Activated T-cell treated with anti-CD3 and anti-CD28 coated beads, Interleukin-2, amount 50 U/mL, for 48 hours (primary cell): ENCODE measurements at places on chromosomes 7 and 10.

DNA sequence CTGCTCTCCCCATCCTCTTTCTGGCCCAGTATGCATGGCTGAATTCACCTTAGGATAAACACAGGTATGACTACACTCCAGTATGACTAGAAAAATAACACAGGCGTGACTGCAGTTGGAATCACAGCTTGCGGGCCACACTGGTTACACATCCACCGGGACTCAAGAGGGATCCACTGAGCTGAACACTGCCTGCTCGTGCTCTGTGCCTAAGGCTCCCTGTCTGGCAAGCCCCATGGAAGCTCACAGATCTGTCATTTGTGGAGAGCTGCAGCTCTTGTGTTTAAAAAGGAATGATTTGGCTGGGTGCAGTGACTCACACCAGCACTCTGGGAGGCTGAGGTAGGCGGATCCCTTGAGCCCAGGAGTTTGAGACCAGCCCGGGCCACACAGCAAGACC, 26.8 kb downstream of the VOPP1 start:
- DNase-seq = no peak

DNA sequence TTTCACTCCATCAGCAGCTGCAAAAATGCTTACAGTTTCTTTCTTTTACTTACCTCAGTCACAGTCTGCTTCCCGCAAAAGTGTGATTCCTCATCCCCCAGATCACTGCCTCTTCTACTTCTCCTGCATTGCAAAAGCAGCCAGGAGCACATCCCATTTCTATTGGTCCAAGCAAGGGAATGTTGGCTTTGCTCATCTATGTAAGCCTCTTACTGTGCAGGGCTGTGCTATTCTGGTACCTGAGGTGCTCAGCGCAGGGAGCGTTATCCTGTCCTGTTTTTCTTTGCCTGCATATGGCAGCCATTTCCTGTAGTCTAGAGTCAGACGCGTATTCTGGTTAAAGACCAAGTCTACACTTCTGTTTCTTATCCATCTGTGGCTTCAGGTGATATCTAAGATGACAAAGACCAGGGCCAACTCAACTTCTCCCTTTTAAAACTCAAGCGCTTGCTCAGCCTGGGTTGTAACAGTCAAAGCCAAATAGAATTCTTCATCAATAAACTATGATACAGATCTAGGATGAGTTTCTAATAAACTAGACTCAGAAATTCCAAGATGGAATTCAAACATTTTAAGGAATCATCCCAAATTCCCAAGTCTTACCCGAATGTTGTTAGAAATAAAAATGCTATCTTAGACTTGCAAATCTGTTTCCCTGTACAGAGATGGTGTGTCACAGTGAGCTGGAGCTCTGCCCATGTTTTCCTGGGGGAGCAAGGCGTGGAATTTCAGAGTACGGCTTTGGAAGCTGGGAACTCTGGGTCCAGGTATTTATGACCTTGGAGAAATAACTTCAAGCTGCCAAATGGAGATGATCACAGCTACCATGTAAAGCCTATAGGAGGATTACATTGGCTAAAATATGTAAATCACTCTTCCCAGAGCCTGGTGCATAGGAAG, 6.1 kb upstream of the RBM17 start:
- DNase-seq = peak; percentile 49

GRCh38 chr7:1313613-1314012, 80.9 kb downstream of the UNCX start:
- no peak for DNase-seq

GRCh38 chr10:86648704-86649427, 5.5 kb upstream of the OPN4 start:
- DNase-seq = peak; percentile 6

GRCh38 chr7:73539709-73540108, 17.6 kb upstream of the BAZ1B start:
- DNase-seq = no peak

DNA sequence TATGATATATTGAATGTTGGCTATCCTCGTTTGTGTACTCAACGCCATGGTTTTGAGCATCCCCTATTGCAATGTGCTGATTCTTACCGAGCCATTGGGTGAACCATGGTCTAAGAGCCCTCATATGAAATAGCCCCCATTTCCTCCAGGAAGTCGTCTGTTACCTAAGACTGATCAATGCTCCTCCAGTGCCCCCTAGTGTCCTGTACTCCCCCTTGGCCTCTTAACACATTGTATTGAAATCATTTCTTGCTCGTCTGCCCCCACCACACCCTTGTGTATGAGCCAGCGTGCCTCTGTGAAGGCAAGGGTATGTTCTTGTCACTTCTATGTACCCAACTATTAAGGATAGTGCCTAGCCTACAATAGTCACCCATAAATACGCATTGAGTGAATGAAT, 11.2 kb upstream of the SLC35B4 start:
- DNase-seq = peak; percentile 64

DNA sequence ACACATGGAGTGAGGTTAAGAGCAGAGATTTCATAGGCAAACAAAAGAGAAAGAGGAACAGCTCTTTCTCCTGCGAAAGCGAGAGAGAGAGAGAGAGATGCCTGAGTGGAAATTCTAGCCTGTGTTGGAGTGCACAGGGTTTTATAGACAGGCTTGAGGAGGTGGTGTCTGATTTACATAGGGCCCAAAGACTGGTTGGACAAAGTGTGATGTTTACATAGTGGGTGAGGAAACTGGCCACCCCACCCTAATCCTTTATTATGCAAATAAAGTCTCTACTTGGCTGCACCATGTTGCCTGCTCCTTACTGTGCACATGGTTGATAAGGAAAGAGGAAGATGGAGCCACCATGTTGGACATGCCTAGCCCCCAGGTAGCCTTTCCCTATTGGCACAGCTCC, 967.8 kb upstream of the SORCS1 start:
- no peak for DNase-seq

GRCh38 chr7:13540429-13540828, 449.0 kb downstream of the ETV1 start:
- DNase-seq = no peak

DNA sequence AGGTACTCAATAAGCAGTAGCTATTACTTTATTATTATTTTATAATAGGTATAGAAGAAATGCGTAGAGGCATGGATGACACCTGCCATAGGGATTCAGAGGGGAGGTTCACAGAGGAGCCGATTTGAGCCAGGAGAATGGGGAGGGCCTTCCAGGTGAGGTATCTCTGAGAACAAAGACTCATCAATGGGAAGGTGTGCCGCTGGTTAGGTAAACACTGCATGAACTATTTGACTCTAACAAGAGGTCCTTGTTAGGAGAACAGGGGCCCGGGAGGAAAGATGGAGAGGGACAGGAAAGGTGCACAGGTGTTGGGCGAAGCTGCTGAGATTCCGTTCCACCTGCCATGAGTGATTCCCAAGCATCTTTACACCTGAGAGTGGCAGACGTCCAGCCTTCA, 41.8 kb upstream of the TMEM273 start:
- DNase-seq = no peak

DNA sequence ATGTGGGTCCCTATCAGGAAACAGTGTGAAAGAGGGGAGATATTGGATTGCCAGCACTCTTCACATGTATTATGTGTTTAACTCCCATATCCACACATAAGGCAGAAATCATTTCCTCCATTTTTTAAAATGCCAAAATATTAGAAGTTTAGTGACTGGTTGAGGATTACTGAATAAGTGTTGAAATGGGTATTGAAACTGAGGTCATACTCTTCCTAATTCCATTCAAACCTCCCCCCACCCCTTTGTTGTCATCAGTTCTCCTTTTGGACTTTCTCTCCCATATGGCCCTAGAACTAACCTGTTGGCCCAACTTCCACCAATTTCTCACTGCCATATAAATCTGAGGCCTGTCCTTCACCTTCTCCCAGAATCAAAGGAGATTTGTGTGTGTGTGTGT, 81.6 kb downstream of the EVX1 start:
- no peak for DNase-seq

- DNase-seq = no peak
Observed at GRCh38 chr7:69245646-69246045, 352.6 kb upstream of the AUTS2 start.

DNA sequence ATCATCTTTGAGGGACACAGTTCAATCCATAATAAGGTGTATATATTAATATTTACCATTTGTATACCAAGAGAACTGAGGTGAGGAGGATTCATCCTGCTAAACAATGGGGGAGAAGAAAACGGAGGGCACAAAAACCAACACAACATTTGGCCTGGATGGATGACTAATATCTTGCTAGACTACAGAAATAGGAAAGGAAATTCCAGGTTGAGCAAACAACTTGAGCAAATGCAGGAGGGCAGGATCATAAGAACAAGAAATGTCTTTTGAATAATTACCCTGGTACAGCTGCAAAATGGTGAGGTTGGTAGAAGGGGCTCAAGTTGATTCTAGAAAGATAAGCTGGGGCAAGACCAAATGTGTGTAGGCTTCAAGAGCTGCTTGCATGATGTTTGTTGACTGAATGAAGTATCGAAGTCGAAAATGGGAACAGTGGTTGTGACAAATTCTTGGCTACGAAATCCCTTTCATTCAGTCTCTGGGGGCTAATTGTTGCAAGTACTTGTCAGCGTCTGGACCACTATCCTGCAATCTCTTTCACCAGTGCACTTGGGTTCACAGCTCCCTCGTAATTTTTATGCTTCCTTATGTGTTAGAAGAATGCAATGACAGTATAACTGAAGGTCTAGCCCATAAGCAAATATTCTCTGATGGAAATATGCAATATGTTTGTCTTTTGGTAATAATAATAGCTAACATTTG, 176.2 kb downstream of the PTEN start:
- DNase-seq = no peak

DNA sequence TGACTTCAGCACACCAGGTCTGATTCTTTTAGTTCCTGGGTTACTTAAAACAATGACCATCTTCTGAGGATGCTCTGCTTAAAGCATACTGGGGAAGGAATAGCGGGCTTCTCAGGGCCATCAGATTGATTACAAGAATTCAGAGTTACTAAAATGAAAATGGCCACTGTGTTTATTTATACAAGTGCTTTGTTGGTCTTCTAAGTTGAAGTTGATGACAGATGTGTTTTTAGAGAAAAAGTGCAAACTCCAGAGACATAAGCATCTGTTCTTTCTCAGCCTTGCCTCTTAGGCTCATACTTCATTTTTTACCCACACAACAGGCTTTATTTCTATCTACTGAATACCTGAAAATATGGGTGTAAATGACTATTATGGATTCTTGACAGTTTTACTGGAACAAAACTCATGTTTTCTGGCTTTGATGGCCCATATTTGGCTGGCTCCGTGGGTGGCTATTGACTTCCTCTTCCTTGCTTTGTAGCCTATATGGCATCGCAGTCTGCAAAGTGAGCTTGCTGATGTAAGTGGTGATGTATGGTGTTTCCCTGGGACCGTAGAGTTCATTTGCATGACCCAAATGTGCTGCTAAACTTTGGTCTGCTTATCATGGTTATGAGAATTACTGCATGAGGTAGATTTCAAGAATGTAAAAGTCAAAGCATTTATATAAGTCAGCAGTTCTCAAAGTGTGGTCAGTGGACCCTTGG, 121.3 kb downstream of the BMPER start:
- no peak for DNase-seq

GRCh38 chr7:133859871-133860450, 267.2 kb upstream of the LRGUK start:
- DNase-seq = no peak

- DNase-seq = peak; percentile 26
Observed at GRCh38 chr7:54788664-54789063, 29.7 kb upstream of the SEC61G start.

DNA sequence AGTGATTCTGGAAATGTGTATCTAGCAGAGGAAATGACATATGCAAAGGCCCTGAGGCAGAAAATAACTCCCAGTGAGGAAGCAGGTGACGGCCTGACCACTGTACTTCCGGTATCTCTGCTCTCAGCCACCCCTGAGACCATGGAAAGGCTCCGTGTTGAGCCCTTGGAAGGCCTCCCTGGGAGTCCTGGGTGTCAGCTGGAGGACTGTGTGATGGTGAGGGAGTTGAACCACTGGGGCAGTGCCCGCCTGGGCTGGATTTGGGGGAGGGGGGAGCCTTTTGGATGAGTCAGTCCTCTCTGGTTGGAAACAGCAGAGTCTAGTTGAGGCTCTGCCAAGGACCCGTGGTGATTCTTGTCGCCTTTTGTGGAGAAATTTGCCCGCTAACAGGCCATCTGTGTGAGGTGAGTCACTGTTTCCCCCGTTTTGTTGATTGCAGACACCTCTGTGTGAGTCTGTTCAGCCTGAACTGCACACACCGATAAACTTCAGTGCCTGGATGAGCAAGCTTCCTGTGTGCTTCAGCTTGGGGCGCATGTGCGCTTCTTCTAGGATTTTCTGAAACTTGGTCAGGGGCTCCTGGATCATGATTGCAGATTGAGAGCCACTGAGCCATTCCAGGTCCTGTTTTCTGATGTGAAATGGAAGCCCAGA, 98.6 kb downstream of the GRK5 start:
- DNase-seq = peak; percentile 90

DNA sequence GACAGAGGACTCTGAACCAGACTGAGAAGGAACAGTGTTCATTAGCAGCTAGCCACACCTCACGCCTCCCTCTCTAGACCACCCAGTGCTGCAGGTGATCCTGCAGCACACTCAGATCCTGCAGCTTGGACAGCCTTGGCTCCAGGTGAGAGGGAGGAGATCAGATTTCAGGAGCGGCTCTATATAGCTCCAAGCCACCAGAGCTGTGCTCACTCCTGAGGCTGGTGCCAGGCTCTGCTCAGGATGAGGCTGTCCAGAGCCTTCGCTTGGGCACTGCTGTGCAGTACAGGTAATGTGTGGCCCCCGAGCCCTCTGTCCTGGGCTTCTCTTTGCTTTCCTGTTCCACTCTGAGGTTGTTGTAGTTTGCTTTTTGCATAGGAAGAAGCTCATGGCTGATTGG, 42.4 kb downstream of the C10orf120 start:
- no peak for DNase-seq

GRCh38 chr10:116880716-116881482, 31.6 kb downstream of the ENO4 start:
- no peak for DNase-seq

GRCh38 chr7:134548877-134549276, at the start of gene AKR1B15:
Gene AKR1B15 (plus strand): TSS chr7:134549110. CDS start chr7:134564620, 15,510 bp downstream.
- peak; percentile 48 for DNase-seq

GRCh38 chr10:119302591-119303253, 95.4 kb downstream of the GRK5 start:
- DNase-seq = no peak

GRCh38 chr10:104689105-104689504, 48.0 kb downstream of the SORCS3 start:
- DNase-seq = no peak

DNA sequence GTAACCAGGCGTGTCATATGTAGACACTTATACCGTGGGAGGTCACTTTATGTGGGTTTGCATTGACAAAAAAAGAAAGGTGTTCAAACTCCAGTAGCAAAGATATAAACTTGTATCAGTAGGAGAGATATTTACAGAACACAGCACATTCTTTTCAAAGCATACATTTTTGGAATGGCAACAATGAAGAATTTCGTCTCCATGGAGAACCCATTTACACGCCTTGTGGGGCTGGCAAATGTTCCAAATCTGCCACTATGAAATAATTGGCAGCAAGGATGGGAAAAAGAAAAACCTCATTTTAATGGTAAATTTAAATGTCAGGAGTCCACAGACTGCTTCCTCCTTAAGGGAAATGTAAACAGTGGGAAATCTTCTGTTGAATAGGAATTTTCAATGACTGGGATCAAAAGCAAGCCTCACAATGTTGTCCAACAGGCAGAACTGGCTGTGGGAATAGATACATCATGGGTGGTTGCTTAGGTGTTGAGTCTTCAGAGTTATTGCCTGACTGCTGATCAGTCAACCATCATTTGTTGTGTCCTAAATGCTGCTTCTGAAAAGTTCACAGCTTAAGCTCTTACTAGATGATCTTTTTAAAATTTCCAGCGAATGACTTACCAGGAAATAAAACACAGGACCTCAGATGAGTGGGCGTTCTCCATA, 256.6 kb upstream of the SEMA3C start:
- no peak for DNase-seq
